ENCODE measurements at places on chromosomes 5 and 9.

- peak; percentile 82 for DNase-seq
Measured at GRCh38 chr9:134025606-134026541, 593 bp downstream of the BRD3OS start.

- DNase-seq: peak; percentile 67
Measured at GRCh38 chr5:129852747-129853352, 51.4 kb upstream of the CHSY3 start.

DNA sequence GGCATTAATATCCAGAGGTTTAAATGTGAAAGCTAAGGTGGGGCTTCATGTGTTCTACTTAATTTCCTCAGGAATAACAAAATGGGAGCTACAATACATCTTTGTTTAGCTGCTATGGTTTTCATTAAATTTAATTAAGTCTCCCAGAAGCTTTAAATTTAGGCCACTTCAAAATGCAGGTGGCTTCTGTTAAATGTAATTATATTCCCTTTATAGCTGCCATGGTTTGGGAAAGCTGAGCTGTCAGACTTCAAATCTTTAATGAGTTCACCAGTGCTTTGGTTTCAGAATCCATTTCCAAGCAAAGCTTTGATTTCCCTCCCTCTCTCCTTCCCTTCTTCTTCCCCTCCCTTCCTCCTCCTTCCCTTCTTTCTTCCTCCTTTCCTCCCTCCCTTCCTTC lies 58.4 kb upstream of the FAM170A start:
- no peak for DNase-seq

- peak; percentile 8 for DNase-seq
Measured at GRCh38 chr5:126052120-126052519, 371.1 kb upstream of the GRAMD2B start.

- DNase-seq: no peak
Measured at GRCh38 chr9:98856982-98857381, 49.5 kb downstream of the GALNT12 start.

GRCh38 chr5:149002761-149003689 lies 59.8 kb downstream of the SH3TC2 start:
- DNase-seq: no peak

GRCh38 chr5:43680286-43680685 lies 77.3 kb downstream of the NNT start:
- DNase-seq: no peak

- peak; percentile 86 for DNase-seq
Measured at GRCh38 chr9:96619491-96620180, at the start of gene CDC14B. Gene CDC14B, minus strand, starts transcription at chr9:96619843. Its CDS starts 465 bp downstream, at chr9:96619378.
